ENCODE measurements at places on chromosomes 7 and 10.

DNA sequence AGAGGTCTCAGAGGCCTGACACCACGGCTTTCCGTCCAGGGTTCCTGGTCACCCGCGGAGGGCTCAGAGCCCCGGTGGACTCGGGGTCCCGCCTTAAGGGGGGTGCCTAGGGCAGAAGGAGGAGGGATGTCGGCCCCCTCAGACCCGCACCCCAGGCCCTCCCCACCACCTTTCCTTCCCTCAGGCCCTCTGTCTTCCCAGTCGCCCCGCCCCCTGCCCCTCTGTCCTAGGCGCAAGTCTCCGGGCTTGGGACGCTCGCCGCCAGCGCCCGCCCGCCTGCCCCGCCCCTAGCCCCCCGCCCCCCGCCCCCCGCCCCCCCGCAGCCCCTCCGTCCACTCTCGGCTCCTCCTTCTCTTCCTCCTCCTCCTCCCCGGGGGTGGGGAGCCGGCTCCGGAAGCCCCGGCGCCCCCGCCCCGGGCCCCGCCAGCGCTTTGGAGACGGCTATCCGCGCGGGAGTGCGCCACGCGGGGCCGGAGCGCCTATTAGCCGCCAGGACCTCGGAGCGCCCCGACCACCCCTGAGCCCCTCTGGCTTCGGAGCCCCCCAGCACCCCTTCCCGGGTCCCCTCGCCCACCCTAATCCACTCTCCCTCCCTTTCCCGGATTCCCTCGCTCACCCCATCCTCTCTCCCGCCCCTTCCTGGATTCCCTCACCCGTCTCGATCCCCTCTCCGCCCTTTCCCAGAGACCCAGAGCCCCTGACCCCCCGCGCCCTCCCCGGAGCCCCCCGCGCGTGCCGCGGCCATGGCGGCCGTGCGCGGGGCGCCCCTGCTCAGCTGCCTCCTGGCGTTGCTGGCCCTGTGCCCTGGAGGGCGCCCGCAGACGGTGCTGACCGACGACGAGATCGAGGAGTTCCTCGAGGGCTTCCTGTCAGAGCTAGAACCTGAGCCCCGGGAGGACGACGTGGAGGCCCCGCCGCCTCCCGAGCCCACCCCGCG is at the start of gene AEBP1:
Gene AEBP1 (plus strand): TSS at position 423 of the 937 bp plus-strand sequence. CDS start 321 bp downstream, at position 744.
- DNase-seq = no peak

DNA sequence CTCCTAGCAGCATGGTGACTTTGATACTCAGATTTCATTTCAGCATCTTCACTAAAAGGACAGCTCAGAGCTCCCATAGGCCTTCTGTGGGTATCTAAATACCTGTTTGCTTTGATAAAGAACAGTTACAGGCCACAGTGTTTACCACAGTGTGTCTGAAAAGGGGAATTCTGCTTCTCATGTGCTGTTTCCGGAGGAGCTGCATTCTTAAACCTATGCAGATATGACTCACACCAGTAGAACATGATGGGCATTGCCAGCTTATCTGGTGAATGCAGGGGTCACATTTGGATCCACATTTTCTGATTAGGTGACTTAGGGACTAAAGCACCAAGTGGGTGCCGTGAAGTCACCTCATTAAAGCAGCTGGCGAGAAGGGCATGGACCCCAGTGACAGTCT is 52.6 kb downstream of the TRRAP start:
- no peak for DNase-seq

- DNase-seq = no peak
Measured at GRCh38 chr7:133126422-133126821, 44.5 kb upstream of the CHCHD3 start.

DNA sequence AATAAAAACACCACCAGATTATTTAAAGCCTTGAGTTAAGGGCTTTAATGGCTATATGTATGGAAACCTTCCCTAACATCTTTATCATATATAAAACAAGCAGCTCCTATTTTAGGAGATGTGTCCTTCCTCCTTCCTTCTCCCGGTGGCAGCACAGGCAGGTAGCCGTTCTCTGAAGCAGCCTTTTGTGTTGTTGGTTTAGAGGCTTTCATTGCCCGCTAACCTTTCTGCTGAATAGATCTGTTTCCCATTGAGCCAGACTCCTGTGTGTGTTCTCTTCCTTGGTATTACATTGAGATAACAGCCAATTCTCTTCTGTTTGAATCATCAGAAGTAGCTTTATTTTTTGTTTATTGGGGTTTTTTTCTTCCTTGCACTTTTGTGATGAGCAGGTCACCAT is 131.3 kb downstream of the CACNB2 start:
- no peak for DNase-seq

DNA sequence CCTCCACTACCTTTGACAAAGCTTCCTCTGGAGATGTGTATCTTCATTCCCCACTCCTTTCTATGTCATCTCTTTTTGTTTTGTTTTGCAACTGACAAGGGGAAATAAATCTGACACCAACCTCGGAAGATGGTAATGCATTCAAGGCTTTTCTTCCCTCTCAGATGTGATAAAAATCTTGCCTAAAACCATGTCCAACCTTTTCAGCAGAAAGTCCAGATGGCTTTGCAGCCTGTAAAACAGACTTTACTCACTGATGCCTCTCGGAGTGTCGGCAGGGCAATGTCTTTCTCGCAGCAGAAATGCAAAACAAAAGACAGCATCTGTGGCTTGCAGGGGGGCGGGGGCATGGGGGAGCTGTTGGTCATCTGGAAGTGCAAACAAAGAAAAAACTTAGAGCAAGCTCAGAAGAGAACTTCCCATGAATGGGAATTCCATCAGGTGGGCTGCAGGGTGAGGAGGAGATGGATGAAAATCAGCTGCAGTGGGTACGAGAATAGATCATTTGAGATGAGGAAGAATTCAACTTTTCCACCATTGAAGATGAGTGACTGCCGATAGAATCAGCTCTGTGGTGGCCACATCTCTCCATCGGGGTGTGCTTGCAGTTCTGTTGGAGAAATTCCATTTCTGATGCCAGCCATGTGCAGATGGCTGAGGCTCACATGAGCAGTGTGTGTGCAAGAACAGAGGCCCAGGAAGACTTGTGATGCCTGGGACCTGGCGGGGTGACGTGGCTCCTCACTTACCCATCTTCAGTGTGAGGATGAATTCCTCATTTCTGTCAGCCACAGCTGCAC is 237.7 kb downstream of the WDR37 start:
- no peak for DNase-seq

GRCh38 chr7:132125872-132126595 is 450.2 kb downstream of the PLXNA4 start:
- no peak for DNase-seq
